Upper lobe of right lung (tissue), 1 donor: ENCODE measurements at places on chromosomes 2 and 18. TPM values are rescaled to one million over a fixed set of nuclear protein-coding genes. Genes with fewer than 3 reads are reported as not detected.

DNA sequence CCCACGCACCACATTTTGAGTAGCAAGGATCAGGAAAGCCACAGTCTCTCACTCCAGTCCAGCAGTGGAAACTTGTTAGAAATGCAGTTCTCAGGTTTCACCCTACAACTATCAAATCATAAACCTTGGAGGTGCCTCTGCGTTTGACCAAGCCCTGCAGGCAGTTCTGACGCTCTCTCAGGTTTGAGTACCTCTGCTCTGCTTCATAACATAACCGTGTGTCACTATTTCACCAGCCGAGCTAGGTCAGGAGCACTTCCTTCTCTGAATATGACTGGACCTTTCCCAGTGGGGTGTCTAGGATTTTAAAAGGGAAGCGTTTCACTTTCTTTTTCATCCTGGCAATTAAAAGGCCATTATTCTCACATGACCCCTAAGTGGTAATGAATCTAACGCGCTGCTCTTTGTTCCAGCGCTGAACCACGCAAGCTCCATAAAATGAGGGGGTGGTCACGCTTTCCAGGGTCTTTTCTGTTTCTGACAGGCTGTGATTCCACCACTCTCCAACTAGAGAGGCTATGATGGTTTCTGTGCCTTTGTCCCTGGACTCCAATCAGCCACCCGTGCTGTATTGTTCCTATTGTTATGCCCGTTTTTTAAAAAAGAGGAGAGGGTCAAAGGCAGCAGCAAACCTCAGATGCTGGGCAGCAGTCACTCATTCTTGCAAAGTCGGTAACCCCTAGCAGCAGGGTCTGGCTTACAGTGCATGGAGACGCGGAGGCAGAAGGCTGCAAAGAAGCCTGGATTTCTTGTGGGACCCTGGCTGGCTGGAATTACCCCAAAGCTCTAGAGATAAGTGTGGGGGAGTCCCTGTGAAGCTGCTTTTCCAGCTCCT, 75.2 kb upstream of the CTNNA2 start:
- H3K36me3 ChIP-seq, result no peaks in the 10 kb centered on the region
- no peak overlapping the region for H3K4me3 ChIP-seq
- H3K27me3 ChIP-seq, result no peaks in the 10 kb centered on the region

- H3K27ac ChIP-seq, result peak overlapping the region; percentile 14
- no peak overlapping the region for H3K4me3 ChIP-seq
- no peaks in the 10 kb centered on the region for H3K27me3 ChIP-seq
- no peaks in the 10 kb centered on the region for H3K36me3 ChIP-seq
- DNase-seq, result no peak
- peaks cover 25% of the 10 kb centered on the region for H3K4me1 ChIP-seq
Measured at GRCh38 chr2:37625156-37625555, 46.3 kb downstream of the CDC42EP3 start.

GRCh38 chr18:47035156-47035671, at the start of gene ELOA2:
ELOA2 (minus strand) TSS chr18:47035621; CDS start chr18:47035264, 357 bp downstream.
- no peaks in the 10 kb centered on the region for H3K27me3 ChIP-seq
- H3K4me1 ChIP-seq, result no peaks in the 10 kb centered on the region
- H3K27ac ChIP-seq, result no peak within 1 kb of the TSS
- H3K4me3 ChIP-seq, result no peak within 1 kb of the TSS
- H3K36me3 ChIP-seq, result no peaks in the 10 kb centered on the region
- DNase-seq, result no peak

DNA sequence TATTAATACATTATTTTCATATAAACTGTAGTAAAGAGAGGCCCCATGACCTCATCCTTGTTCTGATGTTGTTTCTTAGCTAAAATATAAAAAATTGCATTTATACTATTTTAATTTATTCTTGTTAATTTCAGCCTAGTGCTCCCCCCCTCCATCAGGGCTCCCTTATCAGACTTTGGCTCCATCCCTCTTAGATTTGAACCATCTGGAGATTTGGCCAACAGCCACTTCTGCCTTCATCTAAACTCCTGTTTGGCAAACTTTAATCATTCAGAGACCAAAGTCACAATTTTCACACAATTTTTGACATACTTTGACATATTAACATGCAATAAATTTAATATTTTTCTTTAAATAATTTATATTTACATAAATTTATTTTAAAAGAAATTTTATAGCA, 569.3 kb downstream of the TDRD15 start:
- H3K27me3 ChIP-seq, result no peaks in the 10 kb centered on the region
- no peaks in the 10 kb centered on the region for H3K36me3 ChIP-seq
- H3K27ac ChIP-seq, result no peak overlapping the region
- no peak for DNase-seq
- H3K4me3 ChIP-seq, result no peak overlapping the region
- no peaks in the 10 kb centered on the region for H3K4me1 ChIP-seq

DNA sequence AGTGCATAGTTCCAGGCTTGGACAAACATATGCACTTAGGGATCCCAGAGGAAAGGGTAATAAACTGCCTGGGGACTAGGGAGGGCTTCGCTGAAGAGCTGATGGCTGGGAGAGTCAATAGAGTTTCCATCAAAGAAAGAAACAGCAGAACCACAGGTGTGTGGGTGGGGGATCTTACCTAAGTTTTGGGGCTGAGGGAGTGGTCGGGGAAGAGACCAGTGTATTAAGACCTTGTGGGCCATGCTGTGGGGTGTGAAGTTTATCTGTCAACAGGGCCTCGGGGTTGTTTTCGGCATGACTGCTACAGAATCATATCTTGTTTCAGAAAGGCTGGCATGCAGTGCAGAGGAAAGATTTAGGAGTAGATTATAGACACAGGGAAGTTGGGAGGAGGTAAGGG, 31.2 kb upstream of the GTF2A1L start:
- DNase-seq, result no peak
- peaks cover 4% of the 10 kb centered on the region for H3K4me1 ChIP-seq
- H3K4me3 ChIP-seq, result no peak overlapping the region
- H3K36me3 ChIP-seq, result no peaks in the 10 kb centered on the region
- H3K27ac ChIP-seq, result no peak overlapping the region

GRCh38 chr2:229335330-229335729, 64.2 kb upstream of the PID1 start:
- H3K36me3 ChIP-seq, result no peaks in the 10 kb centered on the region
- no peak for DNase-seq
- H3K27me3 ChIP-seq, result no peaks in the 10 kb centered on the region
- no peak overlapping the region for H3K27ac ChIP-seq
- no peaks in the 10 kb centered on the region for H3K4me1 ChIP-seq
- no peak overlapping the region for H3K4me3 ChIP-seq

GRCh38 chr18:55886886-55887285, 298.9 kb upstream of the TCF4 start:
- no peaks in the 10 kb centered on the region for H3K36me3 ChIP-seq
- H3K4me1 ChIP-seq, result no peaks in the 10 kb centered on the region
- no peak for DNase-seq
- H3K27ac ChIP-seq, result no peak overlapping the region
- H3K27me3 ChIP-seq, result no peaks in the 10 kb centered on the region
- no peak overlapping the region for H3K4me3 ChIP-seq

- H3K27me3 ChIP-seq, result no peaks in the 10 kb centered on the region
- DNase-seq, result no peak
- H3K36me3 ChIP-seq, result no peaks in the 10 kb centered on the region
- no peak overlapping the region for H3K27ac ChIP-seq
Measured at GRCh38 chr2:223269386-223269785, 217.4 kb downstream of the KCNE4 start.

DNA sequence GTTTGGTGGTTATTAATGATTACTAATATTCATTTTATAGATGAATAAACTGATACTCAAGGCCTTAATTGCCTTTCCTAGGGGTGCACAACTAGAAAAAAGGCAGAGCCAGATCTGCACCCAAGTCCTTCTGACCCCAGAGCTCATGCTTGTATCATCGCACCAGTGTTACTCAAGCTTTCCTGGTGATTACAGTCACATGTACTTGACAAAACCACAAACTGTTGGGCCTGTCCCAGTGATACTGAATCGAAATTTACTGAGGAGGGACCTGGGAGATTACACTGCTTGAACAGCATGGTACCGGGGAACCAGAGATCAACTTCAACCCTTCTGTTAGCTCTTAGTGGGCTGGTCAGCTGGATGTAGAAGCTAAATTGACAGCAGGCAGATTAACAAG, 33.7 kb downstream of the FASTKD2 start:
- no peak for DNase-seq

- no peaks in the 10 kb centered on the region for H3K4me1 ChIP-seq
- no peak overlapping the region for H3K27ac ChIP-seq
- H3K4me3 ChIP-seq, result no peak overlapping the region
- H3K36me3 ChIP-seq, result no peaks in the 10 kb centered on the region
Measured at GRCh38 chr2:137252934-137253333, 487.6 kb downstream of the THSD7B start.

GRCh38 chr2:116716444-116716843, 1098.0 kb upstream of the DDX18 start:
- DNase-seq, result no peak
- H3K27me3 ChIP-seq, result no peaks in the 10 kb centered on the region
- H3K27ac ChIP-seq, result no peak overlapping the region
- no peak overlapping the region for H3K4me3 ChIP-seq
- H3K4me1 ChIP-seq, result no peaks in the 10 kb centered on the region

DNA sequence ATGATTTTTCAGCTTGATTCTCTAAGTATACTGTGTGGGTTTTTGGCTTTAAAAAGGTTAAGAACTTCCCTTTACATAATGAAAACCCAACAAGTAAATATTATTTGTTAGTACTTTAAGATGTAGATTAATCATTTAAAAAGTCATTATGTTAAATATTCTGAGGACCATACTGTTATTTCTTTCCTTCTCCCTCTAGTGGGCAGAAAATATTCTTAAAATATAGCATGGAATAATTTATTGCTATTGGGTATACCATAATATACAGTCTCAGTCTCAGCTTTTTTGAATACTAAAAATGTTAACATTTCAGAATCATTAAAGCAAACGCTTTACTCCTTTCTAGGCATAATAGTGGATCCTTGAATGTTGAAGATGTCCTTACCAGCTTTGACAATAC, 28.1 kb downstream of the CAMKMT start:
- H3K4me3 ChIP-seq, result no peak overlapping the region
- H3K27ac ChIP-seq, result no peak overlapping the region
- DNase-seq, result no peak
- no peaks in the 10 kb centered on the region for H3K36me3 ChIP-seq
- H3K4me1 ChIP-seq, result no peaks in the 10 kb centered on the region

DNA sequence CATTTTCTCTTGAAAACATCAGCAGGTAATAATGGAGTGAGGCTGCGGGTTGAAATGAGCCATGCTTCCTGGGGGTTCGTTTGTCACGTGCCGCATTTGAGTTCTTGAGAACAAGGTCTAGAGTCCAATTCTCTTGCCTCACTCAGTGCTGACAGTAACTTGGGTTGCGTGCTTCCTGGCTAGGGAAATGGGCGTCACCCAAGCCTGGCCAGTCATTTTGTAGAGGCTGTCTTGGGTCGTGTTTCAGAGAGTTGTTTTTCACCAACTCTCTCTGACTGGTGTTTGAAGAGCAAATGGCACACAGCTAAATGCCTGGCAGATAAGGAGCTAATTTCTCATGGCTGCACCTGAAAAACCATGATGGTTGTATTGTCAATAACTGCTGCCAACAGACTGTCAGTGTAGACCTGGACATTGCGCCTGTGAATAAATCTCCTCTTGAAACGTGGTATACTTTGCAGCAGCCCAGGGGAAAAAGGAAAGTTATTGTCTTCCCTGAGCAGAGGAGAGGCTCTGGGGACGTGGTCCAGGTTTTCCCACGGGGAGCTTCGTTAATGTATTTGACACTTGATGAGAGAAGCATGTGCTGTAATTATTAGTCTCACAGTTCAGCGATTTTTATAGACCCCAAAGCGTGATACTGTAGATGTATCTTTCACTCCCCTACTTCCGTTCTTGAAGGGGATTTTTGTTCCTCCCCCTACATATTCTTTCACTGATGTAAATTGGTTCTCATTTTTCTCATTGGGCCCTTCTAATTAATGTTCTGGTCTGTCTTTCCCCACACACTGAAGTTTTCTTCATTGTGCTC, 196.0 kb downstream of the FHOD3 start:
- H3K36me3 ChIP-seq, result no peaks in the 10 kb centered on the region
- no peaks in the 10 kb centered on the region for H3K4me1 ChIP-seq
- H3K27me3 ChIP-seq, result no peaks in the 10 kb centered on the region

DNA sequence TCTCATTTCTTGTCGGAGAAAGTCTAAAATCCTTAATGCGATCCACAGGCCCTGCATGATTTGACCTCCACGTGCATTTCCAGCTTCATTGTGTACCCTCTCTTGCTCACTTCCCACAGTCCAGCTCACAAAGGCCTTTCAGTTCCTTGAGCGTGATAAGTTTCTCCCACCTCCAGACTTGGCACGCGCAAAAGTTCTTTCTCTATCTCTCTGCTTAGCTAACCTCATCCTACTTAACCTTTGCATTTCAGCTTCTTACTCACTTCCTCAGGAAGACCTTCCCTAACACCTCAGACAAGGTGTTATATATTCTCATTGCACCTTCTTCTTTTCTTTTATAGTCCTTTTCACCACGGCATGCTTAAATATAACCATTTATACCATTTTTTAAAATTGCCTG, 124.8 kb upstream of the XPO1 start:
- H3K27me3 ChIP-seq, result no peaks in the 10 kb centered on the region
- no peaks in the 10 kb centered on the region for H3K36me3 ChIP-seq
- no peak overlapping the region for H3K27ac ChIP-seq
- H3K4me1 ChIP-seq, result no peaks in the 10 kb centered on the region

DNA sequence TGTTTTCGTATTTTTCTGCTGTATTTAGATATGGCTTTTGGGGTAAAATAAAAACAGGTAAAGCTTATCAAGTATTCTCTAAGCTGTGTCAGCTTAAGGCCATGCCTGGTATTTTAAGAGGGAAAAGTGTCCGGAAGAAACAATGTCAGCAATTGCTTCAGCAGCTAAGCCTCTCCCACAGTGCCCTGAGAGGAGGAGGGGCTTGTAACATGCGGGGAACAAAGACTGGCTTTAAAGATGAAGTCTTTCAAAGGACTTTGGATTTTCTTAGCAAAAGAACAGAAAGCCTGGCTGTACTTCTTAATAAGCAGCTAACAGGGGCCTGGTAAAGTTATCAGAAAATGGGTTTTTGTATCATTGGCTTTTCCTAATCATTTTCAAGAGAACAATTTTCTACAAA, 102.8 kb downstream of the PXDN start:
- H3K27ac ChIP-seq, result no peak overlapping the region
- no peak for DNase-seq
- H3K4me1 ChIP-seq, result peaks cover 5% of the 10 kb centered on the region
- no peaks in the 10 kb centered on the region for H3K27me3 ChIP-seq
- H3K36me3 ChIP-seq, result peaks cover 4% of the 10 kb centered on the region

- peak overlapping the region; percentile 43 for H3K27ac ChIP-seq
- no peak overlapping the region for H3K4me3 ChIP-seq
- H3K36me3 ChIP-seq, result no peaks in the 10 kb centered on the region
- H3K4me1 ChIP-seq, result peaks cover 9% of the 10 kb centered on the region
- H3K27me3 ChIP-seq, result no peaks in the 10 kb centered on the region
Measured at GRCh38 chr2:84782717-84783442, 98.0 kb downstream of the TRABD2A start.

- H3K27ac ChIP-seq, result no peak overlapping the region
- no peak for DNase-seq
- H3K36me3 ChIP-seq, result no peaks in the 10 kb centered on the region
- no peaks in the 10 kb centered on the region for H3K27me3 ChIP-seq
- H3K4me1 ChIP-seq, result no peaks in the 10 kb centered on the region
- no peak overlapping the region for H3K4me3 ChIP-seq
Measured at GRCh38 chr2:125582516-125582915, 1073.4 kb upstream of the GYPC start.

Gene SERPINB13
- not detected for total RNA-seq

Gene GAREM1
- total RNA-seq, result 11.5 TPM

Gene COL4A4
- total RNA-seq, result 36.1 TPM

Gene ALPP
- 9.5 TPM for total RNA-seq

Gene CRYGD
- not detected for total RNA-seq

Gene LCT
- total RNA-seq, result not detected

Gene MC5R
- not detected for total RNA-seq

Gene CIDEA
- total RNA-seq, result not detected

Gene SNTG2
- 3.6 TPM for total RNA-seq

Gene CPS1
- total RNA-seq, result 3.1 TPM

Gene LOXHD1
- total RNA-seq, result 2.7 TPM

Gene UPP2
- total RNA-seq, result not detected

Gene INPP4A
- 35.0 TPM for total RNA-seq

Gene HES6
- 7.3 TPM for total RNA-seq
